C1 segment of cervical spinal cord (tissue), 14 donors: ENCODE measurements at places on chromosomes 7 and 10.

DNA sequence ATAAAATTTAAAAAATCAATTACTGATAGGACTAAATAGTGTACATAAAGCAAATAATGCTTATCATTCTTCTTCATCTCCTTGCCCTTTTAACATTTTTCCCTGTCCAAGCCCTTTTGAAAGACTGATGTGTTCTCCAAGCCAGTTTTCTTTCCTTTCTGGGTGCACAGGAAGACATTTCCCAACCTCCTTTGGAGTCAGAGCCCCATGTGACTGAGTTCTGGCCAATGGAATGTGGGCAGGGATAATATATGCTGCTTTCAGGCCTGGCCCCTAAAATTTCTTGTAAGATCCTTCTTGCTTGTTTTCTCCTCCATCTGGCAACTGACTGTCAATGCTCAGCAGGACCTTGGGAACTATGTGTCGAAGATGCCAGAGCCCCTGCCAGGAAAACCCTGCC lies 197.5 kb downstream of the EMX2 start:
- no peak for DNase-seq

- no peak for DNase-seq
Measured at GRCh38 chr7:66883716-66884115, 37.3 kb upstream of the TMEM248 start.

GRCh38 chr10:35637462-35637861 lies 4.6 kb downstream of the FZD8 start:
- DNase-seq: no peak

DNA sequence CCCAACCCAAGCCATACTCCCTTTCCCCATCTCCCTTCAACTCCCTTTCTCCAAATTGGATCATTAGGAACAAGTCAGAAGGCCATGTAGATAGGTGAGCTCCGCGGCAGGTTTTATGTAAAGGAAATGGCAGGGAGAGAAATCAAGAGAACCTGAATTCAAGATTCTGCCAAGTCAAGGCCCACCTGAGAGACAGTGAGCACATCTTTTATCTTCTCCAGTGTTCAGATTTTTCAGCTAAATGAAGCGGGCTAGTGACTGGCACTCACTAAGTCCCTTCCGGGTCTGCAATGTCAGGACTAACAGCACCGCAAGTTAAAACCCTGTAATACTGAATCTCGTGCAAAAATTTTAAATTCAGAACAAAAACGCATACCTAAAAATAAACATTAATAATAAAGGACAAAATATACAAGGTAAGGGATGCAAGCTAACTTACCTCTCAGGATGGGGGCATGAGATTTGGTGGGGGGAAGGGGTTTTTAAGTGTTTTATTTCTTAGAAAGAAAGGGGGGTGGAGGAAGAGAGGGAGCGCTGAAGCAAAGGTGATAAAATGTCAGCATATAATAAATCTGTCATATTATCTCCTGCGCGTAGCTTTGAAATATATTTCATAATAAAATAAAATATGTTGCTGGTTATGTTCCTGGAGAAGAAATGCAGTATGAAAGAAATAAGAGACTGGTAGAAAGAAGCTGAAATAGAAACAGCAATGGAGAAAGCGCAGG lies 17.6 kb downstream of the TCAF1 start:
- DNase-seq: no peak

DNA sequence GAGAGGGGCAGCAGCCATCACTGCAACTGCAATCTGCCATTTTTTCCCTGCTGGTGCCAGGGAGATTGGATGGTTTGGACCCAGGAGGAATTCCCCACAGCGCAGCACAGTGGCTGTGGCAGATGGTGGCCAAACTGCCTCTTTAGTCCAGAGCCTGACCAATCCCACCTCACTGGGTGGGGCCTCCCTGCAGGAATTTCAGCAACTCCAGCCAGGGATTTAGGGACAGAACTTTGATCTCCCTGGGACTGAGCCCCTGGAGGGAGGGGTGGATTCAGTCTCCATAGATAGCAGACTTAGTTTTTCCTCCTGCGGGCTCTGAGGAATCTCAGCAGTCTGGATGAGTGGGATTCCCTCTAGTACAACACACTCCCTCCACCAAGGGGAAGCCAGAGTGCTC lies 179.7 kb upstream of the WDR11 start:
- no peak for DNase-seq

GRCh38 chr7:34130558-34131295 lies 225.4 kb downstream of the BMPER start:
- no peak for DNase-seq

- peak; percentile 22 for DNase-seq
Measured at GRCh38 chr7:77455321-77455720, 39.2 kb upstream of the GSAP start.

- DNase-seq: no peak
Measured at GRCh38 chr7:87356448-87356847, 11.0 kb downstream of the CROT start.

DNA sequence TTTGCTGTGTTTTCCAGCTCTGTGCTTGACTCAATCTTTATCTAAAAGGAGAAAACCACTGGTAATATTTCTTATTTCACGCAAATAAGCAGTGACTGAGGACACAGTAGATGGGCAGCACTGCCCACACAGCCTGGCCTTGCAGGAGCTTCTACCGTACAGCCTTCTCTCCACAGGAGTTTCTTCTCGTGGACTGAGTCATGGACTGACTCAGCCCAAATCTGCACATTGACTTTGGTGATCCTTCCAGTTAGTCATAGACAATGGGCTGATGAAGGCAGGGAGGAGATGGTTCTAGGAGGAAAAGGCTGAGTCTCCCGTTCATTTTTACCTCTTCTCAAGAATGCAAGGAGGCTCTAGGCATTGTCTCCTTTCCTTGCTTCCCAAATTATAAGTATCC lies 200.7 kb downstream of the RAPGEF5 start:
- DNase-seq: no peak

GRCh38 chr10:13161857-13162271 lies 506 bp downstream of the MCM10 start:
- no peak for DNase-seq

DNA sequence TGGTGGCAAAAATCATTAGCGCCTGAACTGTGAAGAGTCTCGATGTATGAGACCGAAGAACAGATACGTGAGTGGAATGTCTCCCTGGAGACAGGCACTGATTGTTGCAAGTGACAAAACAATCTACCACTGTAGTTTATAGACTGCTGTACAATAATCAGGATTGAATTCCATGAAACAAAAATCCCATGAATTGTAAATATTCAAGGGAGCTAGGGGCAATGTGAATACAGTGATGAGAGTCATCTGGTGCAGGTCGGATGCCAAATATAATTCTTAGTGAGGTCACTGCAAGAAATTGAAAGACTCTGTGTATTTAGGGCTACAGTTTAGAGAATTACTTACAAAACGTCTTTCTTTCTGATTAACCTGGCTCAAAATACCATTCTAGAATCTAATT lies 594.4 kb upstream of the VSTM2A start:
- DNase-seq: no peak

GRCh38 chr7:50348469-50349162 lies 44.1 kb downstream of the IKZF1 start:
- DNase-seq: no peak

- DNase-seq: no peak
Measured at GRCh38 chr7:41463770-41464470, 239.0 kb downstream of the INHBA start.

DNA sequence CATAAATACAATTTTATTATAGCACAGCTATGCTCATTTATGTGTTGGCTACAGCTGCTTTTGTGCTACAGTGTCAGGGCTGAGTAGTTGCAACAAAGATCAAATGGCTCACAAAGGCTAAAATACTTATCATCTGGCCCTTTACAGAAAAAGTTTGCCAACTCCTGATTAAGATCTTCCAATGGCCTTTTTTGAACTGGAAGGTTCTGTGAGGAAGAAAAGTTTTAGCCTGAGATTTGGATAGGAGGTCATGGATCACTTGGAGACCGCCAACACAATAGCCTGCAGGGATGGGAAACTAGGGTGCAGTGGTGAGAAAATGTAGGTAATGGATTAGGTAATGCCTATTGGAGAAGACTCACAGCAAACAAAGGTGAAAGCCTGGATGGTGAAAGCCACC lies 169.8 kb downstream of the NOC3L start:
- no peak for DNase-seq

DNA sequence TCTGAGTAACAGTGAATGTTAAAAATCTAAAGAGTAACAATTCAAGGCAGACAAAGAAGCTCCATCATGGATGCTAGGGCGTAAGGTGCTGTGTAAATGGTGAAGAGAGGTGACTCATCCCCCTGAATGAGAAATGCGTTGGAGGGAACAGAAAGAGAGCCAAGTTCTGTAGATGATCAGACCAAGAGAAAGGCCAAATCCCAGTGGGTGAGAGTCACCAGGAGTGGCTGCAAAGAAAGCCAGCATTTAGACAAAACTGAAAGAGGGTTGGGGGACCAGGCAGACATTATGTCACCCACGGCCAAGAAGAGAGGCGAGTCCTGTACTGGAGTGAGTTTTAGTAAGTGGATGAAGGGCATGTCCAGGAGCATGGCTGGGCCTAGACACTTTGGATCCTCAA lies 153.1 kb downstream of the TRIL start:
- no peak for DNase-seq

- no peak for DNase-seq
Measured at GRCh38 chr7:18685971-18686370, 190.4 kb downstream of the HDAC9 start.

GRCh38 chr7:68627247-68627864 lies 970.9 kb upstream of the AUTS2 start:
- no peak for DNase-seq

GRCh38 chr7:64946772-64947171 lies 43.7 kb downstream of the ZNF273 start:
- DNase-seq: peak; percentile 19

DNA sequence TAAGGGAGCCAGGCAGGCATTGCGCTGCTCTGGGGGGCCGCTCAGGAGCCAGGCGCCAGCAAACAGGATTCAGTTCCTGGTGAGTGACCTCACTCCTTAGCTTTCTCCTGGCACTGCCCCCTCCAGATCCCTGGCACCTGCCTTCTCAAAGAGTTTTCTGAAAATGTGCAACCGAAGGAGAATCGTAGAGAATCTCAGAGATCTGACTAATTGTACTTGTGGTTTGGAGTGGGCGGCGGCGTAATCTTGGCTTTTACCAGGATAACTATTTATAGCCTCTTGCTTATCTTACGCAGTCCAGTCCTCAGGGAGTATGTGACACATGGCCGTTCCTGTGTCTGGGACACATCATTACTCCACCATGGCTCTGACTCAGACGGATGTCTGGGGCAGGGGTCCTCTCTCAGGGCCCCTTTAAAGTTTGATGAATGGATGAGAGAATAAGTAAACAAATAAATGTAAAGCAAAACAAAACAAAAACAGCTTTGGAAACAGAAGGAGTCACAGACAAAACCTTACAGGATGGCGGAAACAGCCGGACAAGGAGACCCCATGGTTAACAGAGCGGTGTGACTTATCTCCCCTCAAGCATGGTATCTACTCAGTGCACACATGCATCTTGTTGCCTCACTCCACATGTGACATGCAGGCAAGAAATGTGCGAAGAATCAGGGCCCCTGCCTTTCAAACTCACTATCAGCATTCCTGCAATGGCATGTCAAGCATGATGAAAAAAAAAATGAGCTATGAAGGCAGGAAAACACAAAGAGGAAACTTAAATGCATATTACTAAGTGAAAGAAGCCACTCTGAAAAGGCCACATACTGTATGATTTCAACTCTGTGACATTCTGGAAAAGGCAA lies 99.7 kb downstream of the TNS3 start:
- DNase-seq: no peak

GRCh38 chr10:61197057-61197456 lies 253.1 kb upstream of the RHOBTB1 start:
- DNase-seq: no peak

GRCh38 chr7:113824117-113824823 lies 94.5 kb downstream of the PPP1R3A start:
- DNase-seq: no peak

GRCh38 chr7:23000597-23001360 lies 13.2 kb downstream of the HYCC1 start:
- no peak for DNase-seq
